ENCODE measurements at places on chromosomes 13 and 19.
A peak's percentile ranks its signal among the peaks of the same experiment; 100 is the strongest.

GRCh38 chr13:36913463-36913862, 6.6 kb downstream of the SMAD9 start:
- DNase-seq = no peak

GRCh38 chr19:15737722-15738121, at the start of gene OR10H3:
OR10H3 (plus strand) TSS chr19:15737985; CDS start chr19:15741393, 3,408 bp downstream.
- no peak for DNase-seq

DNA sequence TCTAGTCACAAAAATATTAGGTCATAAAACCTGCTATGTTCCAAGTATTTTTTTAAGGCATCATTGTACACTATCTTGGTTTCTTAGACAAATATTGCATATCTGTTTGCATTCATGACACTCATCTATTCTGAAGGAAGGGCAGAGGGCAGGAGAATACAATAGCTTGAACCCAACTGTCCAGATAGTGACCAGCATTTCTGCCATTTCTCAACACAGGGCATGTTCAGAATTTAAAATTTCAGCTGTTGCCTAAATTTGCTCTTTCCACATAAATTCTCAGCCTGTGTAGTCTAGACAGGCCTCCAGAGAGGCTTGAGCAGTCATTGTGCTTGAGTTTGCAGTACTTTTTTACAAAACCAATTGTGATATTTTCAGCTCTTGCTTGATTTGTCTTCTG, 119.5 kb downstream of the ZAR1L start:
- no peak for DNase-seq

DNA sequence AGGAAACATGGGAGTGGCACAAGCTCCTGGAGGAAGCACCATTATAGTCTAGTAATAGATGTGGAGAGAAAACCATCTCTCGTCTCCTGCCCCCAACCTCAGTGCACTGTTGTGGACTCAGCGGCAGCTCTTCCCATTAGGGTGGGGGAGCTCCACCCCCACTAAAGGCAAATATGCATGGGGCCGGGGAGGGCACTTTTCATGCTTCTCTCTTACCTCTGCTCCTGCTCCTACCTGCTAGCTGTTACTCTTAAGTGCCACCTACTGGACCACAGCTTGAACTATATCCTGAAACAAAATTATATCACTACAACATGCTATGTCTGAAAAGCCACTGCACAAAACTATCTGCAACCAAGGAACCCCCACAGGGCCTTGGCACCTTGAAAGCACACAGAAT, 112.6 kb upstream of the DACH1 start:
- DNase-seq = no peak

GRCh38 chr13:106744516-106744915, 176.6 kb upstream of the ARGLU1 start:
- DNase-seq = no peak

DNA sequence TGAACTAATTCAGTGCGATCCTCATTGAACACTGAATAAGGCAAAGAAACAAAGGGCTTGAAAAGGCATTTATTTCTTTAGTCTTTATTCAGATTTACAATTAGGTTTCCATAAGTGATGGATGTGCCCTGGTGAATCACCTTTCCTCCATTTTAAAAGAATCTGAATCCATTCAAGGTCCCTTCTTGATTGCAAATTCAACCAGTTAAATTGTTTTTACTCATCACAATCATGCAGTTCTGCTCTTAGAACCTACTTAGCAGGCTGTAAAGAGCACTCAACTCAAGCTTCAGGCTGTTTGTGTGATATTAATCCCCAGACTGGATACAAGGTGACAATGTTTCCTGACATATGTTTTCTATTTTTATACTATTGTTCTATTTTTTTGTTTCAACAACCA, 321.0 kb downstream of the TBC1D4 start:
- DNase-seq = no peak

GRCh38 chr13:56700324-56700723, 440.4 kb upstream of the PRR20A start:
- no peak for DNase-seq

DNA sequence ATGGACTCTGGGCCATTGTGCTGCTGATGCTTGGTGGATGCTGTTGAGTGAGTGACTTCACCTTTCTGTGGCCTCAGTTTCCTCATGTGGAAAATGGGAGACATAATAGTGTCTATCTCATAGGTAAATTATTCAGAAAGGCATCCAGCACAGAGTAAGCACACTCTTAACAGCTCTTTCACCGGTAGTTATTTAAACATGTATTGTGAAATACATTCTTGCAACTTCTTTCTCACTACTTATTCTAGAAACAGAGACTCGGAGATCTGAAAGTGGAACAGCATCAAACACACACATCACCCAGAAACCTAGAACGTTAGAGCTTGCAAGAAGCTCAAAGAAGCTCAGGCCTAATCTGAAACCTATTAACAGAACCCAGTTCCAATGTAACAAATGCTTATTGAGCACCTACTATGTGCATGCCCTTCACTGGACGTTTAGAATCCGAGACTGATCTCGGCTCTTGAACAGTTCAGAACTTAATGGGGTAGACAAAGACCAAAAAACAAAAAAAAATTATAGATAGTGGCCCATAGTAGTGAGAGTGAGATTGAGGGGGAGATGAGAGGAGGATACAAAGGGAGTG, 4.1 kb downstream of the ZSWIM9 start:
- no peak for DNase-seq

DNA sequence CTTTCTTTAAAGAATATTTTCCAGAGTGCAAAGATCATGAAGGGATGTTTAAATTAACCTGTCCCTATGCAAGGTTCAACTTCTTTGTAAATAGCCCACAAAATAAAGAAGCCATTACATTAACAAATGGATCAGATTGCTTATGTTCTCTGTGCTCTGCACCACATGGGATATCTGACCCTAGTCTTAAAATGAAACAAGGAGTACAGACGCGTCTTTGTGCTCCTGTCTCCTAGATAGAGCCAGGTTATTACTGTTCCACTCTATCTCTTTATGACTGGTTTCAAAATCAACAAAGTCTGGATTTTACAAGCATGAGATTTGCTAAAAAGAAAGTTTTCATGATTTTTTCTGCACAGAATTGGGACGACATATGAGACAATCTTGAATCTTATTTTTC, 339.4 kb downstream of the KLF12 start:
- DNase-seq = no peak

GRCh38 chr13:113258321-113259054, 38.6 kb upstream of the LAMP1 start:
- no peak for DNase-seq

DNA sequence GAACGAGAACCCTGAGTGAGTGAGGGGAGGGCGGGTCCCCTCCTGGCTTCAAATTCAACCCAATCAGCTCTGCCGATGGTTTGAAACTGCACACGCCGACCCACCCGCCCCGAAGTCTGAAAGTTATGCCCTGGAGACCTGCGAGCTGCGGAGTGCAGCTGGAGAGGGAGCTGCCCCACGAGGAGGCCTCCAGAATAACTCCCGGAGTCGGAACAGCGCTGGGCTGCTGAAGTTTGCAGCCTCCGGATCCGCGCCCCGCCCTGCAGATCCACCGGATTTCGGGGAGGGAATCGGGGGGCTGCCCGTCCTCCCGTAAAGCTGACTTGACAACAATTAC, 7.0 kb downstream of the POU4F1 start:
- DNase-seq = no peak

- DNase-seq = no peak
Measured at GRCh38 chr13:48879432-48879831, 96.3 kb upstream of the FNDC3A start.

DNA sequence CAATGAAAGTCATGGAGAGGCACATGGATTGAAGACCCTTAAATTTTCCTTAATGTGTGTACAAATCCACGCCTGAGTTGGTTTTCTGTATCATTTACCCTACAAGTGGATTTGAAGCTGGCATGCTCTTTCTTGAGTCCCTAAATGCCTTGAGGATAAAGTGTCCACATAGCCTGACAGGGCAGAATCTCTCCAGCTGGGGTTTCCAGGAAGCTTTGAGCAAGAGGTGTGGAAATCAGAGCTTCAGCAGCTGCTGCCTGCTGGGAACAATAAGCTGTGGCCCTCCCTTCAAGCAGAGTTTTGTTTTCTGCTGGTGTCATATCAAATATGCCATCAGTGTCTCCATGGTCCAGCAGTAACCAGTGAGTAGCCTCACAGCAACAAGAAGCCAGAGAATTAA, 120.3 kb upstream of the SERTM1 start:
- no peak for DNase-seq

DNA sequence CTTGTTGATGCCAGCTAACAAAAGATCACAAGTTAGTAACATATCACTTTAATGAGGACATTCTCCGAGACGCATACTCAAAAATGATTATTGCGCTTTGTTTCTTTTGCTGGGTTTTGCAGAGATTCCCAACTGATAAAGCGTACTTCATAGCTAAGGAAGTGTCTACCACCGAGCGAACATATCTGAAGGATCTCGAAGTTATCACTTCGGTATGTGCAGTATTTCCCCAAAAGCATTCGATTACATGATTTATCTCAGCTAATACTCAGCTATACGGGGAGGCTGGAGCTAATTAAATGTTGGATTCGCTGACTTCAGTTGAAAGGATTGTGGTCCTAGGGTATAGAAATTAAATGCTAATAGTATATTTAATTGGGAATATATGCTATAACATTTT, 166.3 kb downstream of the STK24 start:
- no peak for DNase-seq

DNA sequence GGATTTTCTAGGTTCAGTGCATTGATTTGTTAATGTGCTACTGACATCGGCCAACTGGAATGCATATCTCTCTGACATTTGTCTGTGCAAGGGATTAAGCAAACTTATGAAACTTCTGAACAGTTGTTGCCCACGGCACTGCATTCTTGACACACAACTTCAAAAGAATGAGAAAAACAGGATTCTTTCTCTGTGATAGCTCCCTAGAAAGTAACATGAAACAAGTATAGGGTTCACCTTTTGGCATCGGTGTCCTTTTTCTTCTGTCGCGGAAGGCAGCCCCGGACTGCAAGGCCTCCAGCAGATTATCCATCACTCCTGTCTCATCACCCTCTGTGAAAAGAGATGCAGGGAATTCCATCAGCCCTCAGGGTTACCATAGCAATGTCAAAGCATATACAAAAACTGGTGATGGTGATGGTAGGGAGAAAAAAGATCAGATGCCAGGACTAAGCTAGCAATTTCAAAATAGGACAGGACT, 389.2 kb downstream of the DIAPH3 start:
- no peak for DNase-seq

- no peak for DNase-seq
Measured at GRCh38 chr13:46656786-46657185, 103.8 kb downstream of the LRCH1 start.

DNA sequence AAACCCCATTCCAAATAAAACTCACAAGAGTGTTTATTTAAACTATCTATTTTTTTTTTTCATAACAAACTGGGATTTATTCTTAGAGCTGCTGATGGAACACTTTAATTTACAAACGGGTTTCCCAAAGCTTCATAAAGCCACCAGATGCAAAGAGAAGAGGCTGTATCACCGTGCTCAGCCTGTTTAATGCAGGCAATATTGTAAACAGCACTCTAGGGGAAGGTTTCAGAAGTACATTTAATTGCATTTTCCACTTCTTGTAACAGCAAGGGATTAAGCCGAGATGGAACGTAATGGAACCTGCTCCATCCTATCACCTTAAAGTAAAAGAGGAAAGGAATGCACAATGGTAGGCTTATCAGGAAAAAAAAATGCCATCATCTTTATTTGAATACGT, 550.6 kb upstream of the ARGLU1 start:
- DNase-seq = no peak

DNA sequence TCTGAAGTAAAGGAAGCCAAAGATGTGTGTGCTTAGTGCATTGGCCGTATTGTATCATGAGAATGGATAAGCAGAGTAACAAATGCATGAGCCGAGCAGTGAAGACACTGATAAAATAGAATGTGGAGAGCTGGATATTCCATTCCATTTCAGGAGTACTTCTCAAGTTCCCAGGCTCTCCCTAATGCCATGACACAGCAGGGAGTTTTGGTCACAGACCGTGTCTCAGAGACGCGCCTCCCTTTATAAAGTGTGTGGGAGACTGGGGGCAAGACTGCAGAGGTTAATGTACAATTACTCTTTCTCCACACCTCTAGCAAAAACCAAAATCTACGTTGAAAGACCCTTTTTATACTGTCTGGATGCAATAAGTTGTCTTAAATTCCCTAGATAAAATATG, 575.6 kb downstream of the EFNB2 start:
- no peak for DNase-seq

DNA sequence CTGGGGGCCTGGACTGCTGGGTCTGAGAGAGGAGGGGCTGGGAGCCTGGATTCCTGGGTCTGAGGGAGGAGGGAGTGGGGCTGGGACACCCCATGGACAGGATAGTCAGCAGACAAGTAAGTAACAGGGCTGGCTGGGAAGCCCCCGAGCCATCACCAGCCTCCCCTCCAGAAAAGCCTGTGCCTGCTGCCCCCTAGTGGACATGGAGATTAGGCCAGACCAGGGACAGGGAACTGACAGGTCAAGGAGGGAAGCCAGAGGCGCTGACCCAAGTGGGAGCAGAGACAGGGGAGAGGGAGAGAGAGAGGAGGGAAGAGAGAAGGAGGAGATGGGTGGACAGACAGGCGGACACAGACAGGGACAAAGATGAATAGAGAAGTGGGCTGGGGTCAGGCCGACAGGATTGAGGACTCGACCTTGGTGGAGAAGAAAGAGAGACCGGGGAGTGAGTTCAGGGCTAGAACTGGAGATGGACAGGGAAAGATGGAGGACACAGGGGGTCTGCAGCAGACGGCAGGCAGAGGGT, 6.7 kb upstream of the ERFL start:
- peak; percentile 23 for DNase-seq

DNA sequence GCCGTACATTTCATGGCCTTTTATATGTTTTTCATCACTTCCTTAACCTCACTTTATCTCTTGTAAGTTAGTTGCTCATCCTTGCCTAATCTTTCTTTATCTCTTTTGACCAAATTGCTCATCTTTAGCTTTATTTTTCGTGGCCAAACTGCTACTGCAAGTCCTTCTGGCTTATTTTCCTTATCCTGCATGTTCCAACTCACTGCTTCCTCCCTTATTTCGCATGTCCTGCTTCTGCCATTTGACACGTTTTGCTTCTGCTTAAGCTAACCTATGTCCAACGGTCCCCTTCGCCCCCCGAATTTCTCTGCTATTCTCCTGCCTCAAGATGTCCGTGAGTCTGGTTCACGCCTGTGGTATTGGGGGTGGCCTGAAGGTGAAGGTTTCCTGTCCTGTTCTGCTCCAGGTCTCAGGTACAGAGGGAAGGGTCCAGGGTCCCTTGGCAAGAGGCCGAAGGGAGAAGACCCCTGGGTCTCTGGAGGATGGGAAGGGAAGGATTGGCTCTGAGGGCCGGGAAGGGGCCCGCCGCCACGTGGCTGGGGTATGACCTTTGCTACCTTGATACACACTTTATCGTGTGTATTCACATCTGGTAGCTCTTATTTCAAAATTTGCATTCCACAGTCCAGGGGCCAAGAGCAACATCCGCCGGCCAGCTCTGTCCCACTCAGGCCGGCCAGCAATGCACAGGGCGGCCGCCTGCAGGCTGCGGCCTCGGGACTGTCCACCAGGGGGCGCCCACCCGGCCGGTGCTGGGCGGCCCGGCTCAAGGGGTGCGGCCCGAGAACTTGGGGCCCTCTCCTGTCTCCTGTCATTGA, 2.9 kb upstream of the C19orf85 start:
- no peak for DNase-seq
